ENCODE measurements at places on chromosomes 2 and 18.

GRCh38 chr2:136362676-136363390, 244.9 kb upstream of the CXCR4 start:
- no peak for DNase-seq

DNA sequence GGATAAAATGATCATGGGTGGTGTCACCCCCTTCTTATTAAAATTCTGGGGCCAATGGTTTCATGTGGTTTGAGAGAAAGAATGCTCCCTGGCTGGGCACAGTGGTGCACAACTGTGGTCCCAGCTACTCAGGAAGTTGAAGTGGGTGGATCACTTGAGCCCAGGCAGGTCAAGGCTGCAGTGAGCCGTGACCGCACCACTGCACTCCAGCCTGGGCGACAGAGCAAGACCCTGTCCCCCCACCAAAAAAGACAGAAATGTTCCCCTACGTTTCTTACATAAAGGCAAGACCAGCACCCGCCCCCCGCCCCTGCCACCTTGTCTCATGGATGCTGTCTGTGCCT, 53.0 kb upstream of the ID2 start:
- no peak for DNase-seq

DNA sequence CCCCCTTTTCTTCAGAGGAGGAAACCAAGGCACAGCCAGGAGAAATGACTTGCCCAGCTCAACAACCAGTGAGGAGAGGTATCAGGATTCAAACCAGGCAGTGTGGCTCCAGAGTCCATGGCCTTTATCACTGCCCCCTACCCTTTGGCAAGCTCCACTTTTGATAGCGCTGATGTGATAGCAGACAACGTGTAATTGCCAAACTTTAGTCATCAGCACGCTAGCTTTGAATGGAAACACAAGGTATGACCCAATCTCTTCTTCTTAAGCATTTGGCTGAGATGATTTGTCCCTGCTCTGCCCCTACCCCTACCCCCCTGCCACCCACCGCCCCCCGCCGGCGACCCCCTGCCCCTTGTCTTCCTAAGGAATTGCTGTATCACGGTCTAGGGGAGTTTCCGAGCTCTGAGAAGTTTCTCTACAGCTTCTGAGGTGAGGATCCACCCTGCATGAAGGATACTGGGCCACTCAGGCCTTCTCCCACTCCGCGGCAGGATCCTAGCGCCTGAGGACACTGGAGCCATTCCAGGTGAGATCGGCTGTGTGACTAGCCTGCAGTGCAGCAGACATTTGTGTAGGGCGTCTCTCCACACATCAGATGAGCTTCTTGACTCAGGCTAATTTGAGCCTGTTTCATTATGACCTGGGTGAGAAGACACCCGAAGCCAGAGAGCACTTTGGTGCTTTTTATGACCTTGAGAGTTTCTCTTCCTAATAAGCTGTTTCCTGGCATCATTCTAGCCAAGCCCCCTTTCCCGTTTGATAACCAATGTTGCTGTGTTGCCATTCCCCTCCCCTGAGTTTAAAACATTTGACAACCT, 75.1 kb upstream of the MAP4K4 start:
- no peak for DNase-seq

GRCh38 chr2:203451011-203451410, 84.1 kb downstream of the RAPH1 start:
- DNase-seq, result no peak

DNA sequence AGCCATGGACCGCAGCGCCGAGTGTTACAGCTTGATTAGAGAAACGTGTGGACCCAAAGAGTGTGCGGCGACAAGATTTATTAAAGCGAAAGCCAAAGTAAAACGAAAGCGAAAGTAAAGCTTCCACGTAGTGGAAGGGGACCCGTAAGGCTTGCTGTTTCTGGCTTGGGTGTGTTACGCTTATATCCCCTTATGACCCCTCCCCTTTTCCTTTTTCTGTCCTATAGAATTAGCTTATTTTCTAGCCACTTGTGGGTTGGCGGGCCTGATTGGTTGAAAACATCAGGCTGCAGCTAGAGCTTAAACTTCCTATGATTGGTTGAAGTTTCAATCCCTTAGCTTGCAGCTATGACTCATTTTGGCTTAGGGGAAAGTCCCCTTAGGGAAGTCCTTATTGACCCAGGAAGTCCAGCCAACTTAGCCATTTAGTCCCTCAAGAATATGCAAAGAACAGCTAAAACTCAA, 969.7 kb downstream of the DCDC2C start:
- DNase-seq, result no peak

DNA sequence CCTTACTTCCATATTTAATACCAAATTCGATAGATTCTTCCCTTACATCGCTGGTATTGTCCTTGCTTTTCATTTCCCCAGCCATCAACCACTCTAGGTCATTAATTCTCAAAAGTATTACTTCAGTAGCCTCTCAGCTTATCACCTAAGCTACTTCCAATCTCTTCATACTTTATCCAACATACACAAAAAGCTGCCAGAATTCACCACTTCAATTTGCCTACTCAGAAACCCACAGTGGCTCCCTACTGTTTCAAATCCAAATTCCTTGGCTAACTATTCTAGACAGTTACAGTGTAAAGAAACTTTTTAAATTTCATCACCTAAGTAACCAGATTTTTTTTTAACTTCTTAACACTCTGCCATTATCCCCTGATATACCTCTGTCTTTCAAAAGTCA, 4.7 kb downstream of the SLC25A12 start:
- no peak for DNase-seq

Data from activated T-cell treated with anti-CD3 and anti-CD28 coated beads for 24 hours (primary cell).